ENCODE measurements at places on chromosomes 2 and 18. TPM values are rescaled to one million over a fixed set of nuclear protein-coding genes. Genes with fewer than 3 reads are reported as not detected.

The TMEM178A gene
- 0.18 TPM for total RNA-seq

The PFN4 gene
- total RNA-seq: 0.64 TPM

DNA sequence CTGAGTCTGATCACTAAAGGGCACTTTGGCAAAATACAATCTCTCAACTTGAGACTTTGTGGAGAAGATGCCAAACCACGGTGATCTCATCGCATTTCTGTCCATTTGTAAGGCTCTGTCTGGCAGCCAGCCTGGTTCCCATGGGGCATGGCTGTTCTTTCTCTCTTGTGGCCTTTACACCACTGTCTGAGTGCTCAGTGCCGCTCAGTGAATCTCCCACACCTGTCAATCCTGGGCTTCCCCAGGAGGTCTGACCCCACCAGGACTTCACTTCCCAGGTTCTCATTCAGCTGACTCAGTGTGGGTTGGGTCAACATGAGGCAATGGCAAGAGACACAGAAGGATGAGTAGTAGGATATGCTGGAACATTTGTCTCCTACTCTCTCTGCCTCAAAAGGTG lies 96.8 kb upstream of the TRIB2 start:
- DNase-seq: peak; percentile 75

GRCh38 chr2:105882920-105883435 lies 138.3 kb downstream of the NCK2 start:
- no peak for DNase-seq

DNA sequence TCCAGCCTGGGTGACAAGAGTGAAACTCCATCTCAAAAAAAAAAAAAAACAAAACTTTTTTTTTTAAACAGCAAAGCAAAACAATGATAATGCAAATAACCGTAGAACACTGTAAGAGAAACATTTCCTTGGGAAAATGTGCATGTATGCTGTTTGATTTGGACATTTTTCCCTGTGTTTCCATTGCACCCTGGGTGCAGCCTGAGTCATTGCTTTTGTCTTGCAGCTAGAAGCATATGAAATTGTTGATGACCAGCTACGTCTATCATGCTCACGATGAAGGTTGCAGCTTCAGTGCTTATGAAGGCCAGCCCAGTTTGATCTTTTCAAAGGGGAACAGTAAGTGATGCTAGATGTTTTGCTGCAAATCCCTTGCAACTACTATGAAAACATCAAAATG lies 41.5 kb downstream of the MOGAT1 start:
- DNase-seq: no peak

DNA sequence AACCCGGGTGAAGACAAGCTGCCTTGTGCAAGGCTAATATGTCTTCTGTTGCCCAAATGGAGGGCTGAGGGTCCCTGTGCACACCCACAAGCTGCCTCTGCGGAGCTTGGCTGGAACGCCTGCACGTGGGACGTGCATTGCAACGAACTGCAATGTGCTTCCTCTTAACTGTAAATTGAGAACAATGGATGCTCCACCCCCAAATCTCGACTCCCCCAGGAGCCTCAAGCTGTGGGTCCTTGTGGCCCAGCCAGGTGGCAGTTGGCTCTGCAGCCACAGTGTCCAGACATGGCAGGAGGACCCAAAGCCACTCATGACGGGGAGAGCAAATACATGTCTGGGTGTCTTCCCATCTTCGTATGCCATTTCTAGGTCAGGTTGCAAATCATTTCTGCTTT lies 90.1 kb downstream of the TWIST2 start:
- DNase-seq: no peak

GRCh38 chr2:73593680-73594079 lies 48.5 kb downstream of the NAT8 start:
- peak; percentile 11 for DNase-seq

DNA sequence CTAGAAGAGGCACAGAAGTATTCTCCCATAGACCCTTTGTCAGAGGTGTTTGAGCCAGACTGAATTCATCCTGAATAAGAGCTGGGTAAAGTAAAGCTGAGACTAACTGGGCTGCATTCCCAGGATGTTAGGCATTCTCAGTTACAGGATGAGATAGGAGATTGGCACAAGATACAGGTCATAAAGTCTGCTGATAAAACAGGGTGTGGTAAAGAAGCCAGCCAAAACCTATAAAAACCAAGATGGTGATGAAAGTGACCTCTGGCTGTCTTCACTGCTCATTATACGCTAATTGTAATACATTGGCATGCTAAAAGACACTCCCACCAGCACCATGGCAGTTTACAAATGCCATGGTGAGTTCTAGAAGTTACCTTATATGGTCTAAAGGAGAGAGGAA lies 364.9 kb upstream of the TMEFF2 start:
- no peak for DNase-seq
